ENCODE measurements at places on chromosomes 11 and 22.

- no peak for DNase-seq
Observed at GRCh38 chr11:26632691-26633159, 60.7 kb upstream of the MUC15 start.

GRCh38 chr22:23622634-23623033 is 9.5 kb downstream of the DRICH1 start:
- DNase-seq: no peak

DNA sequence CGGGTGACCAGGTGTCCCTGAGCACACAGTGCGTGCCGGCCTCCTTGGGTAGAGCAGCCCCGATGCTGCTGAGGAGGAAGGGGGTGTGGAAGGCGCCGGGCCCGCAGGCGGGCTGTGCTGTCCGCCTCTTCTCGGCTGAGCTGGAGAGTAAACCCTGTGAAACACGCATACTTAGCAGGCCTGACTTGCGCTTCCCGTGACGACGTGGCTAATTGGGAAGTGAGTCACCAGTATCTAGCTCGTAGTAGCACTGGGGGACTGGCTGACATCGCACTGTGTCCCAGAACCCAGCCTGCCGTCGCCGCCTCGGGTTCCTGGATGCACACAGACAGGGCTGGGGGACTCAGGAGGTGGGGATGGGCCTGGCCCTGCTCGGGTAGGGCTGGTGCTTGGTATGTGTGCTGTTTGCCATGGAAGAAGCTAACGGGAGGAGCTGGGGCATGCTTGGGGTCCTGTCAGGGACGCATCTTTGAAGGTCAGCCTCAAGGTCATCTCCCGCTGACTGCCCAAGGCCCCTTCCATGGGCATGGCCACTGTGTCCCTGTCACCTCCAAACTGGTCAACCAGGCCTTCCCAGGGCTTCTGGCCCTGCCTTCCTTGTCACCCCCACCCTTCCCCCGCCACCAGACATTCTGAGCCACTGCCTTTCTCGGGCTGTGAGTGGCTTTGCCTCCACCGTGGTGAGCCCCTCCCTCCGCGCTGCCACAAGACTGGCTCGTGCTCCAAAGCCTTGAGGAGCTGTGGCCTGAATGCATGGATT is 1327.0 kb downstream of the BRD1 start:
- DNase-seq: no peak

GRCh38 chr22:37202001-37202555 is 10.2 kb downstream of the SSTR3 start:
- no peak for DNase-seq

- no peak for DNase-seq
Observed at GRCh38 chr11:33315822-33316221, 58.6 kb downstream of the HIPK3 start.

GRCh38 chr11:34667810-34668582 is 47.1 kb downstream of the EHF start:
- DNase-seq: no peak

GRCh38 chr11:8967184-8967583 is 2.9 kb upstream of the TMEM9B start:
- no peak for DNase-seq

GRCh38 chr11:44726283-44727113 is at the start of gene TSPAN18:
Gene TSPAN18, plus strand, starts transcription at chr11:44726962. Its CDS starts 179,455 bp downstream, at chr11:44906417.
- DNase-seq: no peak

- DNase-seq: no peak
Observed at GRCh38 chr22:48090332-48090672, 1327.9 kb downstream of the TBC1D22A start.

DNA sequence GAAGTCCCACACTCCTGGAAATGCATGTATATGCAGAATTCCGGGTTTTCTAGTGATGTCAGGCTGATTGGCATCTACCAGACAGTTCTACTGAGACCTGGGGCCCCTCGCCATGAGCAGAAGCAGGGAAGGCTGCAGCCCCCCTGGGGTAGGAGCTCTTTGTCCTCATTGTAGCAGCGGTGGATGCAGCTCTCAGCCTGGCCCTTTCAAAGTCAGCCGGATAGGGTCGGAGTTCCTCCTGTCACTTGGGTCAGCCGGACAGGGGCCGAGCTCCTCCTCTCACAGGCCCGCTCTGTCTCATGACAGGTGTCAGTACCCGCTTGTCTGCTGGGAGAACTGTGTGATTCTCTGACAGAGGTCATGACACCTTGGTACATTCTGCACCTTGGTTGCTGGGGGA is 30.0 kb downstream of the MRGPRD start:
- DNase-seq: no peak

GRCh38 chr11:95119361-95120060 is 29.9 kb downstream of the ENDOD1 start:
- DNase-seq: no peak

DNA sequence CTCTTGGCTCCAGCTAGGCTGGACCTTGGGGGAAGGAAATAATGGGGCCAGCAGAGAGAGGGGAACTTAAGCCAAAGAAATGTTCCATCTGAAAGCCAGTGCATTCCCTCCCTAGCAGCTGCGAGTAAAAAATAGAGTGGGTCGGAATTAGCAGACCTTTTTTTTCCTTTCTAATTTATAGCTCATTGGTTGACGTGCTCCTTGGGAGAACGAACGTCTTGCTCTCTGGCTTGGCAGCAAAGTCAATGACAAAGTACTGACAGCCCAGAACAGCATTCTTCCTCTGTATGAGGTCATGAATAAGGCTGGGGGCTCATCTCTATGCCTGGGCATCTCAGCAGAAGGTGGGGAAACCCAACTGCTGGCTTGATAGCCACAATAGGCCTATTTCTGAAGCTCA is 65.0 kb downstream of the SEZ6L start:
- no peak for DNase-seq

DNA sequence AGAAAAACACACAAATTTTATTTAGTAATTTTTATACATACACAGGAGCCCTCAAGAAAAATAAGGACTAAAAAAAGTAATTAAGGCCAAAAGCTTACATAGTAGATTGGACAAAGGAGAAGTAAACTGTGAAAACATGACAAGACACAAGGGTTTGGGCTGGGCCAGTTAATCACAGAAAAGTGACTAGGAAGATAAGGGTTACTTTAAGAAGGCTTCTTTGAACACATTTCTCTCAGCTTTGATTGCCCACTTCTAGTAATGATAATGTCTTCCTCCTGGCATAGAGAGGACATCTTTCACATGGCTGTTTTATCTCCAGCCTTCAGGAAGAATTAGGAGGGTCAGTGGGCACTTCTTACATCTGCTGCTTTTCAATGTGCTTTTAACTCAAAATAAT is 3.4 kb downstream of the RNF141 start:
- no peak for DNase-seq

- DNase-seq: no peak
Observed at GRCh38 chr22:39915295-39915726, 14.4 kb downstream of the GRAP2 start.

DNA sequence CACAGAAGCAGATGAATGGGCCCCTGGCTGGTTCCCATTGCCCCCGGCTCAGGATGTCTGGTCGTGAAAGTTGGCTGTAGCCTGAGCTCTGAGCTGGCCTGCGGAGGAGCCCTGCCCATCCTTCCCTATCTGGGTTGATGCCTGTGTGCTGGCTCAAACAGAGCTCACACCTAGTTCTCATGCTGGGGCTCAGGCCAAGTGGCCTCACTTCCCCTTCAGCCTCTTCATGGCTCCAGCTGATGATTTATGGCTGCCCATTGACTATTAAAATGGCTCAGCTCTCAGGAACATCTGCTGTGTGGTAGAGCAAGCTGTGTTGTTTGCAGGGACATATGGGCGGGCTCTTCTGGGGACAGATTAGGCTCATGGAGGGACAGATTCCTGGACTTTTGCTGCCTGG is 64.7 kb downstream of the ADAMTS15 start:
- DNase-seq: no peak

GRCh38 chr11:85663753-85664614 is 945 bp downstream of the CREBZF start:
- DNase-seq: peak; percentile 84

Data from stimulated activated CD4-positive, alpha-beta T cell treated with anti-CD3 and anti-CD28 coated beads, Interleukin-2, amount 100 ng/mL, for 4 hours (primary cell).